A172 (cell line): ENCODE measurements at places on chromosomes 16 and 17. TPM values are rescaled to one million over a fixed set of nuclear protein-coding genes. Genes with fewer than 3 reads are reported as not detected.

DNA sequence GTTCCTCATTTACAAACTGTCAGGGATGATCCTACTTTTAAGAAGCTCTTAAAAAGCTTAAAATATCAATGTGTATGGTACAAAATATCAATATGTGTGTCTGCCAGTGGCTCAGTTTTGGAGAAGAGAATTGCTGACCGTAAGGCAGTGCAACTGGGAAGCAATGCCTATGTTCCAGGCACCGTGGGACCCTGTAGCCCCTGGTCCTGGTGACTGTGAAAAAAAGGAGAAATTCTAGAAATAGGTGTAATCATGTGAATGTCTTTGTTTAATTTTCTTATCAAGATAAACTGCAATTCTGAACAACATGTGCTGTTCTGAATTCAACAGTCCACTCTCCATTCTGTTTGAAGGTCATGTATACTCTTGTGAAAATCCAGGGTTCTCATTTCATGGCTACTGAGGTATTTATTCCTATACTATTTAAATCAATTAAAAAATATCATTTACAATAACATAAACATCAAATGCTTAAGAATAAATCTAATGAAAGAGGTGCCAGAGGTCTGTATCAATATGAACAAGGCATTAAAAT lies 9.4 kb upstream of the HP start:
- no peak for DNase-seq

The AARS1 gene
- 68.0 and 74.4 TPM in 2 replicates for total RNA-seq

DNA sequence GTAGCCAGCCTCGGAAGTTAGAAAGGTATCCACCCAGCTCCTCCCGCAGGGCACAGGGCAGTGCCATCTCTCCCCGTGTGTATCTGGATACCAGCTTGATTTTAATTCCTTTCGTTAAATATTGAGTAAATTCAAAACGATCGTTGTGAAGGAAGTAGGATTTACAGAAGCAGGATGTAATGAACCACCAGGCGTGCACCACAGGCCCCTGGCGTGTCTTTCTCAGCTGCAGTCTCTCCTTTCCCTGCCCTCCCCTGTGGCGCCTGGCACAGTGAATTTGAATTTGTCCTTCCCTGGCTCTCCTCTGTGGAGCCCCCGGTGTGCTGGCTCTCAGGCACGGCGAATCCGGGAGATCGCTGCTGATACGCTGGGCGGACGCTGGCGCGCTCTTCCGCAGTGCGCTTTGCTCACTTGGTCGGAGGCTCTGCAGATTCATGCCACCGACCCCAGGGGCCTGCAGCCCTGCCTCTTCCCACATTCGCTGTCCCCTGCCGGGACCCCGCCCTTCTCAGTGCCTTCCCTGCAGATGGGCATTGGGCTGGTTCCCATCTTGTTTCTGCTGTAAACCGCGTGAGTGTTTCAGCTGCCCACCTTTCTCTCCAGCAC lies 164.6 kb downstream of the RPTOR start:
- DNase-seq = no peak

The OTOP2 gene
- total RNA-seq = not detected in 2 replicates

- no peak for DNase-seq
These were observed 3.8 kb upstream of the HOXB2 start for GRCh38 chr17:48548523-48549280.
